ENCODE measurements at places on chromosomes 16 and 17. TPM values are rescaled to one million over a fixed set of nuclear protein-coding genes. Genes with fewer than 3 reads are reported as not detected.

GLIS2 gene
- total RNA-seq, result 3.3 TPM

- DNase-seq, result no peak
Observed at GRCh38 chr17:9645851-9646545, 681 bp downstream of the USP43 start.

DNA sequence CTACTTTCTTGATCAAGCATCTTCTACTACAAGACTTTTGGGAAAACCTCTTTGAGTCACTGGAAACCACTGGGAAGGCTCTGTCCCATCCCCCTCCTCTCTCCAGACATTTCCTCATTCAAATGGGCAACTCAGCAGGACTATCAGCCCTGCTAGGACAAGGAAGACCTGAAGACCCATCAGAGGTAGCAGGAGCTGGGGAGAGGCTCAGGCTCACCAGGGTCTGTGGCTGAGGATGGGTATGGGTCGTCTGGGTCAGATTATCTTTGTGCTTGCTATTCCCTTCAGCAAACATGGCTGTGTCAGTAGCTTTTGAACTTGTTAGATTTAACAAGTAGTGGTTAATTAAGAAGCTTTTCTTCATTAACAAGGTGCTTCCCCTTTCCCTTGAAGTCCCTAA is 15.0 kb upstream of the NF1 start:
- DNase-seq, result no peak

PTGES3L gene
- total RNA-seq, result 28.8 TPM

DNA sequence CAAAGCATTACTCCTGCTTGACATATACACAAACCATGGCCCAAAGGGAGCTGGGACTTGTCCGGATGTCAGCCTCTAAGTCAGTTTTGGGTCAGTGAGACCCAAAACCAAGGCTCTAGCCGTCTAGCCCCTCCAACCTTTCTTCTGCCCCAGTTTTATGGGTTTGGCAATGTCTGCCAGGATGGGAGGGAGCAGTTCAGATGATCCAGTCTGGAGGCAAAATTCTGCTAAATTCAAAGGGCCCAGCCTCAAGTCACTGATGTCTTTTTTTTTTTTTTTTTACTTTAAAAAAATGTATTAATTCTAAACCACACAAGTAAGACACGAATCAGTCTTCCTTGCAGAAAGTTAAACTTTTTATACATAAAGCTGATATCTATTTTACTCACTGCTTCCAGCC is 8.6 kb downstream of the NLRC5 start:
- DNase-seq, result no peak

GRCh38 chr17:13931111-13931526 is 138.2 kb upstream of the COX10 start:
- peak; percentile 97 for DNase-seq

CA7 gene
- total RNA-seq, result 3.4 TPM

DNA sequence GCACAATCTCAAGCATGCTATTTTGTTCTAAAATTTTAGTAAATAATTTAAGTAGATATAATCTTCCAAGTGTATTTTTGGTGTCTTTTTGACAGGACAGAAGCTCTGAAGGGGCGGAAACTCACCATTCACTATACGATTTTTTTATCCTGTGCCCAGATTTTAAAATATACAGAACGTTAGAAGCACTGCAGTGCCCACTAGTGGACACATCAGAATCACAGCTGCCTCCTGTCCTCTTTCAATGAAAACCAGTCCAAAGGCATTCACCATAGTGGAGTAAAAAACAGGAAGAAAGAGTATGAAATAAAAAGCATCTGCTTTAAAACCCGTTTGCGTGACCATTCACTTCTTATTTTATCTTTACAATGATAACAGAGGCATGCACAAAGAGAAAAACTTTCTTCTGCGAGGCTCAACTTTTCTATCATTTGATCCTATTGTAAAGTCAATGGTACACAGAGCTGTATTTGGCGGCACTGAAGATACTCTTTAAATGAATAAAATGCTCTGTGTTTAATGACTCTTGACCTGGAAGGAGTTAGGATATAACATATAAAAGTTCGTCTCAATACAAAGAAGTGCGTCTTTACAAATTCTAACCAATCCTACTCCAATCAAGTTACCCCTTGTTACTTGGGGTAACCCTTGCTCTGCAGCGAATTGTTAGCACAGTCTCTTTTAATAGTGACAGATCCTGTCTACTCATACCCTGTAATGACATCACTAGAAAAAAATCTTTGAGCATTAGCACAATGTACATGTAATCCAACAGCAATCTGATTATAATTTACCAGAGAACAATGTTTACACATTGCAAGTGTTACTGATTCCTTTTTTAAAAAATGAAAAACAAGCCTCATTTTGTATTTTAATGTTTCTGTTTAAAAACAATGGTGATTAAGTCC is 339.8 kb upstream of the PSMD7 start:
- DNase-seq, result peak; percentile 67

- DNase-seq, result no peak
Observed at GRCh38 chr17:58337210-58337599, 8.6 kb upstream of the TSPOAP1 start.

TVP23A gene
- not detected for total RNA-seq
